ENCODE measurements at places on chromosomes 12 and 14.

DNA sequence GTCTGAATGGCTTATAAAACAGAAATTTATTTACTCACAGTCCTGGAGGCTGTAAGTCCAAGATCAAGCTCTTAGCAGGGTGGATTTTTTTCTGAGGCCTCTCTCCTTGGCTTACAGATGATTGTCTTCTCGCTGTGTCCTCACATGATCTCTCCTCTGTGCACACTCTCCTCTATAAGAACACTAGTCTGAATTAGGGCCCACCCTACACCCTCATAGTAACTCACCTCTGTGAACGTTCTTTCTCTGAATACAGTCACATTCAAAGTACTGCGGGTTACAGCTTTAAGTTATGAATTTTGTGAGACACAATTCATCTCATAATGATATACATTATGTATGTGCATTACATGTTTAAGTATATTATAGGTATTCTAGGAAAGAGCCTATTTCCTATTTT is 135.7 kb upstream of the ATXN7L3B start:
- no peak for DNase-seq

GRCh38 chr14:59588101-59588500 is 11.5 kb upstream of the CCDC175 start:
- no peak for DNase-seq

DNA sequence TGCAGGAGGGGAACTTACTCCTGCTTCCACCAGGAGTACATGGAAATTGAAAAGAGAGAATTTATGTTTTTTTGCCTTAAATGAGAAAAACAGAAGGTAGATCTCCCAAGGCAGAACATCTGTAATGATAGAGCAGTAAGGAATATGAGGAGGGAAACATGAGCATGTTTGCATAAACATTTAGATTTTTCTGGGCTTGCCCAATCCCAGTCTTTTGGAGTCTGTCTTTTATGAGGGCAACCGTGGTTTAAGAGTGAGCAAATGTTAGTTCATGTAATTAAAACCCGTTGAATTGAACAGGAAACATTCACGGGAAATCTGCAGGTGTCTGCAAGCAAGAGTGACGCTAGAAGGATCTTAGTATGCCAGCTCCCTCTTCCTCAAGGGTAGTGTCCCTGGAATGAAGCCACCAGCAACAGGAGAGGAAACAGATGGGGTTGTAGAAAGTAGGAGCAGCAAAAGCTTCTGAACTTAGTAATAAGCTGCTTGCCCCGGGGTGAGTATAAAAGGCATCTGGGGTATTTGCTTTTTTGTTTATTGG is 79.3 kb downstream of the ARF6 start:
- DNase-seq: peak; percentile 60

GRCh38 chr14:75138492-75138891 is 11.6 kb upstream of the NEK9 start:
- DNase-seq: peak; percentile 58

- no peak for DNase-seq
Measured at GRCh38 chr14:45650754-45651153, 397.8 kb upstream of the MIS18BP1 start.

GRCh38 chr14:20733684-20734429 is 11.8 kb upstream of the EDDM3A start:
- DNase-seq: no peak

GRCh38 chr14:90061685-90062126 is at the start of gene KCNK13:
Gene KCNK13 (plus strand): TSS chr14:90061994. CDS start chr14:90062206, 212 bp downstream.
- DNase-seq: peak; percentile 32

DNA sequence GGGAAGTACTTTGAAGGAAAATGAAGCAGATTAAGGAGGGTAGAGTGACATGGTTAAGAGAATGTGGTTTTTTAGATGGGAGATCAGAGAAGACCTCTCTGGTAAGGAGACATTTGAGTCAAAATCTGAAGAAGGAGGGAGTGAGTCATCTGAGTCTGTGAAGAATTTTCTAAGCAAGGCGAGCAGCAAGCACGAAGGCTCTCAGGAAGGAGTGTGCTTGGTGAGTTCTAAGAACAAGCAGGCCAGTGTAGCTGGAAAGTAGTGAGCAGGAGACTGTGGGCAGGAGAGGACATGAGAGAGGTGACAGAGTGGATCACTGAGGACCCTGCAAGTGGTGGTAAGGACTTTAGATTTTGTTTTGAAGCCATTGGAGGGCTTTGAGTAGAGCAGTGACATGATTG is 76.3 kb upstream of the FUT8 start:
- no peak for DNase-seq

DNA sequence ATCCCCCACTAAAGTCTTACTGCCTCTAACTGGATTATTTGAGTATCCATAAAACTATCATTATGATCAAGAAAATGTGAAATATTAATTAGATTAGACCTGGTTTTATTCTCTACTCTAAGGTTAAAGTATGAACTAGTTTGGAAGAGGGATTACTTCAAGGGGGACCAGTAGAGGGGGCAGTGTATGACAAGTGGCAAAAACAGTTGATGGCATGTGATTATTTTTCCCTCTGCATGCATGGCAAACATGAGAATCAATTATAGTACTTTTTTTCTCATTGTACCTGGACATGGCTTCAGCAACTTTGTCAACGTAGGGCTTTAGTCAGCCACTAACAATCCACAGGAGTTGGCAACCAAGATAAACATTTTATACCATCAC is 145.0 kb upstream of the SLC38A2 start:
- DNase-seq: no peak

- no peak for DNase-seq
Measured at GRCh38 chr12:80226576-80226975, 127.2 kb downstream of the OTOGL start.

DNA sequence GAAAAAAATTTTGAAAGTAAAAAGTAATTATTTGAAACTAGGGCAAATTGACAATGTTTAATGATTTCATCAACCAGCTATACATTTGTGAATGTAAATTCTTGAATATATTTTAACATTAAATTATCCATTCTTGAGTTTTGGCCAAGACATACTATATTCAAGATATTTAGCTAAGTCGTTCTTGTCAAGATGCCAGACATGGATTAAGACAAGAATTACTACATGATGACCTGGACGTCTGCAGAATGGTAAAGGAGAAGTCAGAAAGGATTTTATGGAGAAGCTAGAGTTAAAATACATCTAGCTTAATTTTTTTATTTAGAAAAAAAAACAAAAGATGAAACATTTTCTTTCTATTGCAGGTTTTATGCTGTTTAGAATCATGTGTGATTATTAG is 255.8 kb downstream of the TMTC2 start:
- peak; percentile 36 for DNase-seq

DNA sequence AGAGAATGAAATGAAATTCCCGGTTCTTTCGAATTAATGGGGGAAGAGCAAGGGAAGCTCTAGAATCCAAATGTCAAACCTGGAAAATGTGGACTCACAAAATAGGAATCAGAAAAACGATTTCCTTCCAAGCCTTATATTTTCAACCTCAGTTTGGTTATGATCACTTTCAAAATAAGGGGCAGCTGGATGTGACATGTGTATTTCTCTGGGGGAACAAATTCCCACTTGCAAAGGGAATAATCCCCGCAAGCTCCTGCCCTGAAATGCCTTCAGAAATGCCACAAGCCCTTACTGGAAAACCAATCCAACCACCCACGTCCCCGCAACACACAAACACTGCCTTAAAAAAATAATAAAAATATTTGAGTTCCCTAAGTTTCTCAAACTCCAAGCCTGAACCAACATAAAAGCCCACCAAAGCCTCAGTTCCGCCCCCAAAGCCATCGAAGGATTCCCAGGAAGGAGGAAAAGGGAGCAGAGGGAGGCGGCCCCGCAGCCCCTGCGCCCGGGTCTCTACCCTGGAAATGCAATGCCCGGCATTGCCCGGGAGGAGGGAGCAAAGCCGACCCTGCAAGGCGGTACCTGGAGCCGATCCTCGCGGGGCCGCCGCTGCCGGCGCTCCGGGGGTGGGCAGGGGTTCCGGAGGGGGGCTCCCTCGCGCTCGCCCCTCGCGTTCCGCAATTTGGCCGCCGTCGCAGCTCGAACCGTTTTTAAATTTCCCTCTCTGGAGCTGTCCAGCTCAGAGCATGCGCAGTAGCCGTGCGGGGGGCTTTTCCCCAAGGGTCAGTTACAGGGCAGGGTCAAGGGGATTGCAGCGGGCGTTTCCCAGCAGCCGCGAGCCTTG is at the start of gene FOXN4:
Gene FOXN4 (minus strand): TSS at position 751 of the 847 bp plus-strand sequence. CDS start 963 bp downstream, outside the sequence.
- DNase-seq: peak; percentile 38

DNA sequence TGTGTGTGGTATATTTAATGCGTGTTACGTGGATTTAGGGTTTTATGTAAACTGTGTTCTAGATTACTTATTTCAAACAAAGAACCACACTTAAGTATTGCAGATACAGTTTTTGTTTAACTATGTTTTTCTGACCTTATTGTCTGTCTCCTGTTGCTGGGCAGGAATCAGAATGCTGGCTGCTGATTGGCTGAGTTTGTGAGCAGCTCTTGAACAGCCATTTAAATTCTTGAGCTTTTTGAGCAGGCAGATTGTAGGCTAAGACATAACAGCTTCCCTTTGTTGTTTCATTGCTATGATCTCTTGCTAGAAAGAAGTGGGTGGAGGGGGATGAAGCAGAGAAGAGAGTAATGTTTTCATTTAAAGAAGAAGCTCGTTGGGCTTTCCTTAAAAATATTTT is 52.2 kb downstream of the ATF7IP start:
- DNase-seq: peak; percentile 83

- DNase-seq: no peak
Measured at GRCh38 chr12:119202544-119202943, 23.8 kb downstream of the HSPB8 start.

DNA sequence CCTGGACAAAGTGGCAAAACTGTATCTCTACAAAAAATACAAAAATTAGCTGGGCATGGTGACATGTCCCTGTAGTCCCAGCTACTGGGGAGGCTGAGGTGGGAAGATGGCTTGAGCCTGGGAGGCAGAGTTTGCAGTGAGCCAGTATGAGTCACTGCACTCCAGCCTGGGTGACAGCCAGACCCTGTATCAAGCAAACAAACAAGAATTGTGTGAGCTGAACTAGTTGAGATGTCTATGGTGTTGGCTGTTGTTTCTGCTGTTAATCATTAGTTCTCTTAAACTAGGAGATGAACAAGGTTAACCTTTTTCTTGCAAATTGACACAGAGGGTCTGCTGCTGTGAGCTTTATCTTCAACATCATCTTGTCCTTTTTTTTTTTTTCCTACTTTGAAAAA is 23.6 kb downstream of the RASSF3 start:
- no peak for DNase-seq

DNA sequence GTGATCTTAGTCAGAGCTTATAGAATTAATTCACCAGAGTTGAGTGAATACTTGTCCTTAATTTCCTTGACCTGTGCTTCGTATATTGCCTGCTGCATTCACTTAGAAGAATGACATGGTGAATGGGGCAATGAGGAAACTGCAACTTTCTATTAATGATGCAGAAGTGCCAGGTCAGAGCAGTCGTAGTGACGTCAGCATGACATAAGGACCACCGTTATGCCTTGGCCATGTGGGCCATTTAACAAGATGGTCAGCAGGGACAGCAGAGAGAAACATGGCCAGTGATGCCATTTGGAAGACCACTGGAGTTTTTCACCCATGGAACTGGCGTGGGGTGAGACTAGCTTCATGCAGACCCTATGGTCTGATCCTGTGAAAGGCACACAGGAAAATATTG is 1469.4 kb upstream of the TMEM132C start:
- no peak for DNase-seq

GRCh38 chr14:76995279-76996035 is 33.1 kb downstream of the IRF2BPL start:
- no peak for DNase-seq
